Activated CD8-positive, alpha-beta T cell treated with anti-CD3 and anti-CD28 coated beads for 36 hours (primary cell): ENCODE measurements at places on chromosomes 6 and 20. TPM values are rescaled to one million over a fixed set of nuclear protein-coding genes. Genes with fewer than 3 reads are reported as not detected.

- peak; percentile 85 for DNase-seq
Measured at GRCh38 chr6:89079511-89080234, 878 bp upstream of the PNRC1 start.

GRCh38 chr6:19472153-19472552 is 365.0 kb upstream of the ID4 start:
- no peak for DNase-seq

DNA sequence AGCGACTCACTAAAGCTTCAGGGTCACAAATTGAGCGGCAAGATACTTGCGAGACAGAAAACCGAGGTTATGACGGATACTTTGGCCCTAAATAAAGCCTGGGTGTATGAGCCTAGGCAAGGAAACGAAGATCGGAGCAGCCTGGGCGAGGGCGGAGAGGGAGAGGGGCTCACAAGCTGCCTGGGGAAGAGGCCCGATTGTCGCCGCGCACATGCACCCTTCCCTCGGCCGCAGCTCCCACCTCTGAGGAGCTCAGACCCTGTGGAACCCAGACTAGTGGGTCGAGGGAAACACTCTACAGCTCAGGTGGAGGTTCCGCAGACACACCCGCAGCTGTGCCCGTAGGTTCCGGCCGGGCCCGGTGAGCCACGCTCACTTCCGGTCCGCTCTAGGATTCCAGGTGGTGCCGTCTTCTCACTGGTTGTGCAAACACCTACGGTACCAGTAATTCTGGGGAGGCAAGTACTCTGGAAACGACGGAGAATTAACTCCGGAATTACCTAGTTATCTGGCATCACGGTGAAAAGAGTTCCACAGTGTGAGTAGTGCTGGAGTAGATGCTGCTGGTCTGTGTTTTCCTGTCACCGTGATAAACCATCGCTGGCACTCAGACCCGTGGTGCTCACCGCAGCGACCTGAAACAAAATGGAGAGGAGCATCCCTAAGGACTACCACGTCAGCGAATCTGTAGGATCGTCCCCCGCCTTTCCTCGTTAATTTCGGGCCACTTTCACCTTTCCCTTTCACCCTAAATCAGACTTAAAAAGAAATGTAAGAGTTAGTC is 61.5 kb downstream of the GPX5 start:
- peak; percentile 70 for DNase-seq

DNA sequence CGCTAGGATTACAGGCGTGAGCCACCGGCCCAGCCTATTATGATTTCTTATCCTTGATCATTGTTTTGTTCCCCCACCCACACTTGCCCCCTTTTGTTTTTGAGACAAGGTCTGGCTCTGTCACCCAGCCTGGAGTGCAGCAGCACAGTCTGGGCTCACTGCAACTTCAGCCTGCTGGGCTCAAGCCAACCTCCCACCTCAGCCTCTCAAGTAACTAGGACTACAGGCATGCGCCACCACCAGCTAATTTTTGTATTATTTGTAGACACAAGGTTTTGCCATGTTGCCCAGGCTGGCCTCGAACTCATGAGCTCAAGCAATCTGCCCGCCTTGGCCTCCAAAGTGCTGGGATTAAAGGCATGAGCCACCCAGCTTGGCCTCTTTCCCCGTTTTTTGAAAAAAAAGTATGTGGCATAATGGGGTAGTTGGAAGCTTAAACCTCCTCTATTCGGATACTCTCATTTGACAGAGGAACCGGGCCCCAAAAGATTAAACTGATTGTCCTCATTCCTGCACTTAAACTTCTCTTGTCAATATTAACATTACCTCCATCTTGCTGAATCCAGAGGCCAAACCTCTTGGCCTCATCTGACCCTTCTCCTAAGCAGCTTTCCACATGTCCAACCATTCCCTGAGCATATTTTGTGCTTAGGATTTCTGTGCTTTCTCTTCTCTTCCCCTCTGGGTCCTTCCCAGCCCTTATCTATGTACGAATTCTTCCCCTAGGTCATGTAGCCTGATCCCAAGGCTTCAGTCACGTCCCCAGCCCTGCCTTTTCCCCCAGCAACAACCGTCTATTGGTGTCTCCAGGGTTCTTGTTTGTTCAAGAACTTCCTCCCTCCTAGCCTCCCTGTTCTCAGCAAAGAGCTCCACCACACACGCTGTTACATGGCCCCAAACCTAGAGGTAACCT is 6.1 kb upstream of the EZR start:
- DNase-seq = no peak

DNA sequence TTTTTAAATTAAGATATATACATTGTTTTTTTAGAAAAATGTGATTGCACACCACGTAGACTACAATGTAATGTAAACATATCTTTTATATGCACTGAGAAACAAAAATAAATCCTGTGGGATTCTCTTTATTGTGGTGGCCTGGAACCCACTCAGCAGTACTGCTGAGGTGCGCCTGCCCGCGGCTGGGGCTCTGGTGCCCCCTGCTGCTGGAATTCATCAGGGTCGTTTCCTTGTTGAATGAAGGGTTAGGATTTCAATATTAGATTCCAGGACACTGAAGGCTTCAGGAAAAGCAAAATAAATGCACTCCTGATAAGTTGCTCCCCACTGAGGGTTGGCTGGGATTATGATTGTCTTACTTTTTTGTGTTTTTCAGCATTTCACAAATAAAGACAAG is 175.8 kb upstream of the GGTLC1 start:
- peak; percentile 52 for DNase-seq

Gene LY6G5C
- total RNA-seq = 1.6 TPM
